Glutamatergic neuron (in vitro differentiated cells): ENCODE measurements at places on chromosomes 5 and 9.

DNA sequence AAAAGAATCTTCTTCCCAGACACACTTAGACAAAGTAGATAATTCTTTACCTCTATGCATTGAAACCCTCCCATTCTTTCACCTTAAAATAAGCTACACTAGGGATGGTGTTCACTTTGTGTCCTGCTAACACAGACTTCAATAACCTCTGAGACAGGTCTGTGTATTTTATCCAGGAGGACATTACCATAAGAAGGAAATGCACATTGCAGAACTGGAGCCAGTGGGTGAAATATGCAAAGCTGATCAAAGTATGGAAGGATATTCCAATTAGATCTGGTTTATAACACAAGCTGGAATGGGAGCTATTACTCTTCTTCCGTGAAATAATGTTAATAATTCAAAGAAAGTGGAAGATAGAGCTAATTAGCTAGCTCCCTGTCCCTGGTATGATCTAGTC is 204.1 kb downstream of the BRINP1 start:
- no peak overlapping the region for H3K27ac ChIP-seq
- no peak overlapping the region for H3K4me3 ChIP-seq
- no peak for DNase-seq
- peaks cover 19% of the 10 kb centered on the region for H3K36me3 ChIP-seq
- peaks cover 4% of the 10 kb centered on the region for H3K4me1 ChIP-seq
- peaks cover 2% of the 10 kb centered on the region for H3K27me3 ChIP-seq

GRCh38 chr9:124505006-124505900 is 1.9 kb downstream of the NR5A1 start:
- H3K4me3 ChIP-seq = no peak overlapping the region
- peaks cover 3% of the 10 kb centered on the region for H3K4me1 ChIP-seq
- peak; percentile 19 for DNase-seq
- H3K36me3 ChIP-seq = no peaks in the 10 kb centered on the region
- no peak overlapping the region for H3K27ac ChIP-seq
- H3K27me3 ChIP-seq = peaks cover 18% of the 10 kb centered on the region

- H3K4me1 ChIP-seq = peaks cover 13% of the 10 kb centered on the region
- peak overlapping the region; percentile 37 for H3K27ac ChIP-seq
- peak overlapping the region; percentile 73 for H3K4me3 ChIP-seq
- no peaks in the 10 kb centered on the region for H3K36me3 ChIP-seq
Measured at GRCh38 chr5:11905206-11905605, 960 bp upstream of the CTNND2 start.

DNA sequence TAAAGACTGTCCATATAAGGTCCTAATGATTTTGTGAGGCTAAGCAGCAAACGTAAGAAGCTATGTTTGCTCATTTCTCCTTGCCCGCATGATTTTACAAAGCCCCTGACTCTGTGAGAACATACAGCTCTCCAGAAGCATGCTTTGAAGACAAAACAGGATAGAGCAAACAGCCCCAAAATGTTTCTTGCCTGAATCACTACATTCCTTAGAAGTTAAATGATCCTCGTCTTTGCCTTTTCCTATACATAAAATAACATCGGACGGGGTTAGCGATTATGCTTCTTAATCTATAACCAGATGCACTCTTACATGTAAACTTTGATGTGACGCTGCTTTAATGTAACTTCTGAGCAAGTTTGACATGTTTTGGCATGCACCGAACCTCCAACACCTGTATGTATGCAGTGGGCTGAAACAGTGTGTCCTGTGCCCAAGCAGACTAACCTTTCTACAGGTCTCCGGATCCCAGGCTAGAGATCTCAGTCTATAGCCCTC is 353.7 kb downstream of the CETN3 start:
- H3K36me3 ChIP-seq = no peaks in the 10 kb centered on the region
- H3K27me3 ChIP-seq = no peaks in the 10 kb centered on the region
- H3K27ac ChIP-seq = no peak overlapping the region
- no peak overlapping the region for H3K4me3 ChIP-seq
- no peaks in the 10 kb centered on the region for H3K4me1 ChIP-seq
- DNase-seq = no peak

DNA sequence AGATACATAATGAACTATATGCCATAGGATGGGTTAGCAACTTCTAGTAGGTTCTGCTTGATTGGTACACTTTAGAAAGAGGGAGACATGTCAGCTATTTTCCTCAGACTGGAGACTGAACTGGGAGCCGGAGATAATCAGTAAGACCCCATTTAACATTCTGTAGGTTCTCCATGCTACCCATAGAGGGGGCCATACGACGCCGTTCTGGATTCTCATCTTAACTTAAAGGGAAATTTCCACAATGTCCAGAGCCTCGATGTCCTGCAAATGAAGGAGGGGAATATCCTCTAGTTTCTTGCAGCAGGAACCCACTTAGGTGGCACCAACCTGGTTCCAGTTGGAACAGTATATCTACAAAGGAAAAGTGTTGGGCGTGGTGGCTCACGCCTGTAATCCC is 22.3 kb upstream of the NPM1 start:
- H3K27ac ChIP-seq = no peak overlapping the region
- H3K4me1 ChIP-seq = no peaks in the 10 kb centered on the region
- H3K4me3 ChIP-seq = no peak overlapping the region
- peak; percentile 21 for DNase-seq
- no peaks in the 10 kb centered on the region for H3K27me3 ChIP-seq

DNA sequence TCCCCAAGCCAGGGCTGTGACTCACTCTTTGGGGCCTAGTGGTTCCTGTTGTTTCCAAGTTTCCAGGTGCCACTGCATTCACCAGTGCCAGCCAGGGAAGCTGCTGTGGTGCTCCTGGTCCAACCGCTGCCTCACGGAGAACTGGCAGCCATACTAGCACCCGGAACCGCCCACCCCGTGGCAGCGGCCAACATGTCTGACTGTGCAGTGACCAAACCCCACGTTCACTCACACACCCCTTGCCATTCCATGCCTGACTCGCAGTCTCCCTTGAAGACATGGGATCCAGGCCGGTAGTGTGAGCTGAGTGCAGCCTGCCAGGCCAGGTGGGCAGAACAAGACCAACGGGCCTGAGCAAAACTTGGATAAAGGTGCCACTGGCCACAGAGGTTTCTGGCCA is 845.0 kb upstream of the DMAC1 start:
- DNase-seq = no peak
- peaks cover 16% of the 10 kb centered on the region for H3K4me1 ChIP-seq
- peaks cover 8% of the 10 kb centered on the region for H3K27me3 ChIP-seq
- no peak overlapping the region for H3K4me3 ChIP-seq
- no peak overlapping the region for H3K27ac ChIP-seq

- no peak overlapping the region for H3K4me3 ChIP-seq
- H3K4me1 ChIP-seq = no peaks in the 10 kb centered on the region
Measured at GRCh38 chr5:117741655-117742206, 1167.1 kb upstream of the SEMA6A start.

GRCh38 chr5:103139264-103139865 is 19.3 kb downstream of the PPIP5K2 start:
- no peaks in the 10 kb centered on the region for H3K27me3 ChIP-seq
- peak; percentile 81 for DNase-seq
- no peak overlapping the region for H3K27ac ChIP-seq
- H3K36me3 ChIP-seq = peaks cover 6% of the 10 kb centered on the region
- H3K4me1 ChIP-seq = no peaks in the 10 kb centered on the region

- H3K36me3 ChIP-seq = no peaks in the 10 kb centered on the region
- peaks cover 2% of the 10 kb centered on the region for H3K27me3 ChIP-seq
- peaks cover 7% of the 10 kb centered on the region for H3K4me1 ChIP-seq
- H3K4me3 ChIP-seq = no peak overlapping the region
Measured at GRCh38 chr5:59746241-59746765, 147.2 kb downstream of the PDE4D start.

GRCh38 chr5:150440948-150441812 is 8.4 kb downstream of the RPS14 start:
- peak overlapping the region; percentile 46 for H3K27ac ChIP-seq
- peaks cover 7% of the 10 kb centered on the region for H3K4me1 ChIP-seq
- no peak for DNase-seq
- no peak overlapping the region for H3K4me3 ChIP-seq

GRCh38 chr5:58153255-58153654 is 306.6 kb downstream of the PLK2 start:
- H3K27ac ChIP-seq = no peak overlapping the region
- no peaks in the 10 kb centered on the region for H3K27me3 ChIP-seq
- H3K36me3 ChIP-seq = no peaks in the 10 kb centered on the region
- DNase-seq = no peak
- H3K4me3 ChIP-seq = no peak overlapping the region
